Epithelial cell of umbilical artery (primary cell): ENCODE measurements at places on chromosomes 5 and 9. TPM values are rescaled to one million over a fixed set of nuclear protein-coding genes. Genes with fewer than 3 reads are reported as not detected.

ZNF483 gene
- 1.6 and 2.9 TPM in 2 replicates for total RNA-seq

LRRC26 gene
- not detected in 2 replicates for total RNA-seq

SEMA5A gene
- 0.15 and 0.32 TPM in 2 replicates for total RNA-seq

FOXD4L6 gene
- total RNA-seq = 0.15 TPM in 1 of 2 replicates, not detected in the other

TAS2R1 gene
- total RNA-seq = not detected in 2 replicates

LRRTM2 gene
- under 0.01 and 3.0 TPM in 2 replicates for total RNA-seq

IL3 gene
- total RNA-seq = not detected in 2 replicates

SLC12A2 gene
- 21.1 and 26.7 TPM in 2 replicates for total RNA-seq

HEMGN gene
- not detected in 2 replicates for total RNA-seq

F2RL2 gene
- total RNA-seq = 0.65 and 2.3 TPM in 2 replicates

FAM221B gene
- not detected in 2 replicates for total RNA-seq

EXOSC2 gene
- 63.7 and 68.5 TPM in 2 replicates for total RNA-seq

FBP1 gene
- total RNA-seq = 4.6 and 6.8 TPM in 2 replicates

MEIKIN gene
- not detected in 2 replicates for total RNA-seq

IL7R gene
- total RNA-seq = 1.3 and 5.5 TPM in 2 replicates

CTNND2 gene
- total RNA-seq = not detected in 2 replicates

TSSK1B gene
- not detected in 2 replicates for total RNA-seq

SLC34A3 gene
- total RNA-seq = not detected in 2 replicates

NIM1K gene
- not detected in 2 replicates for total RNA-seq

SLC34A1 gene
- total RNA-seq = not detected in 2 replicates

ATOX1 gene
- 69.3 and 95.5 TPM in 2 replicates for total RNA-seq

OGN gene
- total RNA-seq = not detected in 2 replicates

MCTP1 gene
- 113 and 123 TPM in 2 replicates for total RNA-seq

PCDHB6 gene
- not detected in 2 replicates for total RNA-seq

PTPN3 gene
- total RNA-seq = under 0.01 TPM in 1 of 2 replicates, not detected in the other

SLC9A3 gene
- 0.65 and 0.76 TPM in 2 replicates for total RNA-seq

HSD17B3 gene
- not detected in 2 replicates for total RNA-seq

ADAMTS16 gene
- total RNA-seq = not detected in 2 replicates

SMIM33 gene
- under 0.01 TPM in 1 of 2 replicates, not detected in the other for total RNA-seq

GFI1B gene
- not detected in 2 replicates for total RNA-seq

SLC6A18 gene
- not detected in 2 replicates for total RNA-seq

TMC1 gene
- total RNA-seq = 1.6 and 3.2 TPM in 2 replicates

PCSK5 gene
- total RNA-seq = 11.4 and 30.5 TPM in 2 replicates

GTF3C5 gene
- 46.8 and 56.7 TPM in 2 replicates for total RNA-seq

SAXO1 gene
- not detected in 2 replicates for total RNA-seq

CYLC2 gene
- total RNA-seq = not detected in 2 replicates

QSOX2 gene
- 11.7 and 16.9 TPM in 2 replicates for total RNA-seq

PCDHB13 gene
- 0.15 and 0.65 TPM in 2 replicates for total RNA-seq

ORM2 gene
- total RNA-seq = not detected in 2 replicates

SH3TC2 gene
- 5.8 and 7.8 TPM in 2 replicates for total RNA-seq

RMRP gene
- 14,209 and 20,786 TPM in 2 replicates for total RNA-seq

SLCO6A1 gene
- not detected in 2 replicates for total RNA-seq

STKLD1 gene
- total RNA-seq = 0.32 and 0.61 TPM in 2 replicates

YTHDC2 gene
- 25.0 and 36.2 TPM in 2 replicates for total RNA-seq

MTAP gene
- total RNA-seq = 32.5 and 42.1 TPM in 2 replicates

C5orf34 gene
- total RNA-seq = 2.3 and 6.7 TPM in 2 replicates

SPINK6 gene
- not detected in 2 replicates for total RNA-seq

RAPGEF6 gene
- 14.0 and 16.4 TPM in 2 replicates for total RNA-seq

ARL14EPL gene
- total RNA-seq = under 0.01 TPM in 1 of 2 replicates, not detected in the other

MARCOL gene
- not detected in 2 replicates for total RNA-seq
